ENCODE measurements at places on chromosomes 6 and 20. TPM values are rescaled to one million over a fixed set of nuclear protein-coding genes. Genes with fewer than 3 reads are reported as not detected.
A peak's percentile ranks its signal among the peaks of the same experiment; 100 is the strongest.

Gene TRIM40
- not detected for total RNA-seq

Gene MAS1
- total RNA-seq, result 0.11 TPM

Gene HECA
- total RNA-seq, result 30.2 TPM

Gene OR2H2
- not detected for total RNA-seq

Gene EPPIN
- not detected for total RNA-seq

Gene GPR6
- not detected for total RNA-seq

Gene GTF2H4
- total RNA-seq, result 25.0 TPM

Gene HLA-A
- 411 TPM for total RNA-seq

Gene OPRM1
- not detected for total RNA-seq

Gene BFSP1
- 2.3 TPM for total RNA-seq

Gene GTSF1L
- total RNA-seq, result not detected

Gene KDM1B
- 16.6 TPM for total RNA-seq

Gene C20orf141
- not detected for total RNA-seq

GRCh38 chr6:141682391-141682790 lies 450.3 kb upstream of the GJE1 start:
- no peaks in the 10 kb centered on the region for H3K4me1 ChIP-seq
- no peak overlapping the region for H3K27ac ChIP-seq
- no peaks in the 10 kb centered on the region for H3K27me3 ChIP-seq
- no peak for DNase-seq
- H3K36me3 ChIP-seq, result no peaks in the 10 kb centered on the region

- H3K27me3 ChIP-seq, result no peaks in the 10 kb centered on the region
- H3K4me3 ChIP-seq, result no peak overlapping the region
- peaks cover 13% of the 10 kb centered on the region for H3K4me1 ChIP-seq
- H3K27ac ChIP-seq, result no peak overlapping the region
- H3K36me3 ChIP-seq, result no peaks in the 10 kb centered on the region
Measured at GRCh38 chr20:16569246-16570153, 3.7 kb downstream of the KIF16B start.

GRCh38 chr20:15654208-15654649 lies 919.0 kb downstream of the KIF16B start:
- H3K27me3 ChIP-seq, result no peaks in the 10 kb centered on the region
- no peaks in the 10 kb centered on the region for H3K4me1 ChIP-seq
- no peak overlapping the region for H3K4me3 ChIP-seq
- no peak for DNase-seq

- no peak overlapping the region for H3K27ac ChIP-seq
- no peaks in the 10 kb centered on the region for H3K36me3 ChIP-seq
Measured at GRCh38 chr20:25283221-25283951, 35.5 kb downstream of the PYGB start.

GRCh38 chr6:164665328-164665727 lies 644.1 kb downstream of the C6orf118 start:
- H3K27ac ChIP-seq, result no peak overlapping the region
- H3K4me1 ChIP-seq, result no peaks in the 10 kb centered on the region
- no peak for DNase-seq
- H3K27me3 ChIP-seq, result no peaks in the 10 kb centered on the region

- no peaks in the 10 kb centered on the region for H3K27me3 ChIP-seq
- H3K4me3 ChIP-seq, result no peak within 1 kb of the TSS
- no peak within 1 kb of the TSS for H3K27ac ChIP-seq
- no peaks in the 10 kb centered on the region for H3K4me1 ChIP-seq
- no peak for DNase-seq
Measured at GRCh38 chr6:55174211-55175026, at the start of gene HCRTR2. TSS of gene HCRTR2 (plus strand) at chr6:55174515. CDS start at chr6:55174588, 73 bp downstream.

DNA sequence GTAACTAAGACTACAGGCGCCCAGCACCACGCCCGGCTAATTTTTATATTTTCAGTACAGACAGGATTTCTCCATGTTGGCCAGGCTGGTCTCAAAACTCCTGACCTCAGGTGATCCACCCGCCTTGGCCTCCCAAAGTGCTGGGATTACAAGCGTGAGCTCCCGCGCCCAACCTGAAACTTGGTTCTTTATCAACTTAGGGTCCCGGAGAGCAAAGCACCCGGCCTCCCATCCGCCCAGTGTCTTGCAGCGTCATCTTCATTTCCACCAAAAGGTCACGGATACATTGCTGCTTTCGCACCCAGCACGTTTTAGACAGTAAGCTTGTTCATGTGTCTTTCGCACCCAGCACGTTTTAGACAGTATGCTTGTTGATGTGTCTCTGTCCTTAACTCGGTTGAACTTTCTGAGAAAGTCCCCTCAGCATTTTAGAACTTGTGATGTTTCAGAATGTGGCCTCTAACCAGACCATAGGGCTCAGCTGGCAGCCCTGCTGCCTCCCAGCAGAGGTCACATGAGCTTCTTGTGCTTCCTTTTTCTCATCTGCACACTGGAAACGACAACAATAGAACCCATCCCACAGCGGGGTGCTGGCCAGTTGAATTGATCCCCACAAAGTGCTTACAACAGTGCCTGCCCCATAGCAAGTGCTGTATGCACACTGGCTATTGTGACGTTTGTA lies 48.8 kb downstream of the PRR18 start:
- H3K4me1 ChIP-seq, result no peaks in the 10 kb centered on the region
- H3K27me3 ChIP-seq, result no peaks in the 10 kb centered on the region
- H3K27ac ChIP-seq, result no peak overlapping the region
- no peaks in the 10 kb centered on the region for H3K36me3 ChIP-seq
- no peak for DNase-seq

GRCh38 chr6:66961191-66961590 lies 1254.2 kb upstream of the EYS start:
- H3K4me1 ChIP-seq, result no peaks in the 10 kb centered on the region
- H3K27me3 ChIP-seq, result peaks cover 2% of the 10 kb centered on the region
- no peak for DNase-seq
- no peak overlapping the region for H3K27ac ChIP-seq
- H3K4me3 ChIP-seq, result no peak overlapping the region

- H3K27me3 ChIP-seq, result no peaks in the 10 kb centered on the region
- no peak for DNase-seq
- no peaks in the 10 kb centered on the region for H3K4me1 ChIP-seq
- H3K36me3 ChIP-seq, result no peaks in the 10 kb centered on the region
- no peak overlapping the region for H3K27ac ChIP-seq
- no peak overlapping the region for H3K4me3 ChIP-seq
Measured at GRCh38 chr20:7650086-7650879, 290.0 kb downstream of the HAO1 start.

- H3K36me3 ChIP-seq, result no peaks in the 10 kb centered on the region
- no peaks in the 10 kb centered on the region for H3K27me3 ChIP-seq
- peaks cover 6% of the 10 kb centered on the region for H3K4me1 ChIP-seq
- no peak for DNase-seq
- no peak overlapping the region for H3K27ac ChIP-seq
Measured at GRCh38 chr20:22794200-22794599, 209.8 kb upstream of the FOXA2 start.

DNA sequence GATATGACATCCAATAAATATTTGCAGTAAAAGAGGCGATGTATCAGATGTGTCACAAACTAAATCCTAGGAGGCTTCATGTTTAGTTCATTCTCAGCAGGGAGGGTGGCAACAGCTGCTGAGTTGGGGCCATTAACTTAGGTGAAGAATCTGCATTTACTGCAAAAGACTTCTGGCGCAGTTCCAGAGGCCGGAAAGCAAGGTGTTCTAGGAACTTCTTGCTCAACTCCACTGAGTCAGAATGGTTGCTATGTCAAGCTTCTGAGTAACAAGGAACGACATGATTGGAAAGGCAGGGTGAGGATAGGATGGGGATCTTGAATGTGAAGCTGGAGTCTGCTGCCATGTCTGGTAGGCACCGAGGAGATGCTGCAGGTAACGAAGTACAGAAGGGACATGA lies 11.7 kb downstream of the ADNP start:
- DNase-seq, result peak; percentile 57
- no peaks in the 10 kb centered on the region for H3K27me3 ChIP-seq
- no peak overlapping the region for H3K4me3 ChIP-seq
- H3K36me3 ChIP-seq, result no peaks in the 10 kb centered on the region

DNA sequence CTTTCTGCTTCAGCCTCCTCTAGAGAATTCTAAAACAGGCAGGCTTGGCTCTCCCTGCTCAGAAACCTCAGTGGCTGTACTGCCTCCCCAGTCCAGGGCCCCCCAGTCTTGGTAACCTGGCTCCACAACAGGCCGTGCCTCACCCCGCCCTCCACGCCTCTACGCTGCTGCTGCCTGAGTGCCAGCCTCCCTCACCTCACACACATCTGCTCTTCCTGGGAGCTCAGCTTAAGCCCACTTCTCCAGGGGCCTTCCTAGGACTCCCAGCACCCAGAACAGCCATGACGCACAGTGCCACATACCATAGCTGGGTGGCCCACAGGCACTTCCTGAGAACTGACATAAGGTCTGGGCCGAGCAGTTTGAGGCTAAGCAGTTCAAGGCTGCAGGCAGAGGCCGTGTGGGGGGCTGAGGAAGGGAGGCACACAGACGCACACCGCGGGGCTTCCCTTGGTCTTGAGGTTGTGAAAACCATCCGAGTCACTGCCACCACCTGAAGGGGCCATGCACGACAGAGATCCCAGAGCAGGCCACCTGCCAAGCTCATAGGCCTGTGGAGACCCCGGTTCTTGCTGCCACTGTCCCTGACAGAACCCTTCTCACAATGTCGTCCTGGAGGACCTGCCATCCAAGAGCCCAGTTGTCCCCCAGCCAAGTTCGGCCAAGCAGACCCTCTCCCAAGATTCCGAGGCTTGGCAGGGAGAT lies 42.6 kb downstream of the DSTN start:
- H3K4me1 ChIP-seq, result peaks cover 17% of the 10 kb centered on the region
- H3K27ac ChIP-seq, result no peak overlapping the region
- H3K4me3 ChIP-seq, result no peak overlapping the region

DNA sequence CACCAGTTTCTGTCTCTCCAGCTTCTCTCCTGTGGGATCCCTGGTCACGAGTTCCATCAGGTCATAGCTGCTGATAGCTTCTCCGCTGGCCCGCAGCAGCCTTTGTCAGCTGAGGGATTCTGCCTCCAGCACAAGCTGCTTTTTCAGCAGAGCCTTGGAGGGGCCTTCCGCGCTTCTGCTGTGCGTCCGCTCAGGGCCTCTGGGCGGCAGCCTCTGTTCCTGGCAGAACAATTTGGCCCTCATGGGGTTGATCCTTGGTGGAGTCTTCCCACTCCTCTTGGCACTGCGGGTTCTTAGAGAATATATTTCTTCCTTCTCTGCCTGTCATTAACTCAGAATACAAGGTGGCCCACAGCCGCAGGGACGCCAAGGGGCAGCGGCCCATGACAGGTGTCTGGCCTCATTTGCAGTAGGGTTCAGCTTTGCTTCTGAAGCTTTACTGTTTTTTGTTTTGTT lies 158.8 kb downstream of the DTNBP1 start:
- peaks cover 19% of the 10 kb centered on the region for H3K4me1 ChIP-seq
- no peaks in the 10 kb centered on the region for H3K36me3 ChIP-seq
- DNase-seq, result peak; percentile 50
- H3K4me3 ChIP-seq, result no peak overlapping the region

- no peaks in the 10 kb centered on the region for H3K27me3 ChIP-seq
- no peaks in the 10 kb centered on the region for H3K36me3 ChIP-seq
- DNase-seq, result no peak
Measured at GRCh38 chr6:143807103-143807772, 35.9 kb upstream of the LTV1 start.

- no peak overlapping the region for H3K27ac ChIP-seq
- H3K36me3 ChIP-seq, result no peaks in the 10 kb centered on the region
- H3K27me3 ChIP-seq, result no peaks in the 10 kb centered on the region
Measured at GRCh38 chr6:157244175-157244574, 79.1 kb downstream of the TMEM242 start.

DNA sequence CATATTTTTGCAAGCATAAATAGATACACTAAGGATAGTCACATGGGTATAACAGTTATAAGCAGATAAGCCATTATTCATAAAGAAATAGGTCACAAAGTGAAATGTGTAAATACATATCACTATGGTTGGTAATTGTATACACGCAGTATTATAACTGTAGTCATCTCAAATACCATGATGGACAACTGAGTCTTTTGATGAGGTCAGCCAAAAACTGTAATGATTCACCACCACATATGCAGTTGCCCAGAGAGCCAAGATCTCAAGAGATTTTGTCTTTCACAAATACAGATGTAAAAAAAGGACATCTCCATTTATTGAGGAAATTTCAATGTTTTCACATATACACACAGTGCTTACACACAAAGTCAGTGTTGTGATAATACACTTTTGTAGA lies 28.3 kb downstream of the ZNF292 start:
- H3K36me3 ChIP-seq, result no peaks in the 10 kb centered on the region
- H3K4me1 ChIP-seq, result peaks cover 4% of the 10 kb centered on the region
- no peak overlapping the region for H3K4me3 ChIP-seq
- no peaks in the 10 kb centered on the region for H3K27me3 ChIP-seq
- H3K27ac ChIP-seq, result no peak overlapping the region

GRCh38 chr6:2448826-2449571 lies 203.6 kb upstream of the GMDS start:
- H3K27ac ChIP-seq, result no peak overlapping the region
- H3K27me3 ChIP-seq, result no peaks in the 10 kb centered on the region
- no peak for DNase-seq
- no peaks in the 10 kb centered on the region for H3K36me3 ChIP-seq
